ENCODE measurements at places on chromosomes 3 and 15. TPM values are rescaled to one million over a fixed set of nuclear protein-coding genes. Genes with fewer than 3 reads are reported as not detected.
A peak's percentile ranks its signal among the peaks of the same experiment; 100 is the strongest.

GRCh38 chr15:93209690-93210445 lies 120.9 kb upstream of the RGMA start:
- DNase-seq = no peak
- no peak overlapping the region for H3K27ac ChIP-seq
- no peaks in the 10 kb centered on the region for H3K4me1 ChIP-seq
- H3K27me3 ChIP-seq = no peaks in the 10 kb centered on the region

DNA sequence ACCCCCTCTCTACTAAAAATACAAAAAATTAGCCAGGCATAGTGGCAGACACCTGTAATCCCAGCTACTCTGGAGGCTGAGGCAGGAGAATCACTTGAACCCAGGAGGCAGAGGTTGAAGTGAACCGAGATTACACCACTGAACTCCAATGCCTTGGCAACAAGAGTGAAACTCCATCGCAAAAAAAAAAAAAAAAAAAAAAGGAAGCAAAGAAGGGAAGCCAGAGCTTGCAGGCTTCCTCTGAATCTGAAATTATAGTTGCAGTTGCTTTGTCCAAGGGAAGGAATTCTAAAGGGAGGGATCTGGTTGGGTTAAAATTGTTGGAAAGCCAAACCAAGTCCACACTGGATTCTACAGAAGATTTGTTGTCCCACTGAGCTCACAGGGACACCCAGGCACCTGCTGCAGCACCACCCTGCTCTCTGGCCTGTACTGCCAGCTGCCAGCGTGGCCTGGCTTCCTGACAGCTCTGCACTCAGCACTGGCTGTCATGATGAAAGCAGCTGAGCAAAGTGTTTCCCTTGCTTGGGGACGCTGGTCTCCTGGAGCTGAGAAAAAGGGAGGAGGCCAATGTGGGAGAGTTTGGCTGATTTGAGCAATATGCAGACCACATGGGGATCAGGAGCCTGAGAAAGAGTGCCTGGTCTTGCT lies 88.8 kb upstream of the HES1 start:
- H3K36me3 ChIP-seq = peaks cover 9% of the 10 kb centered on the region
- H3K4me1 ChIP-seq = no peaks in the 10 kb centered on the region
- H3K27me3 ChIP-seq = no peaks in the 10 kb centered on the region
- no peak for DNase-seq

GRCh38 chr3:98827221-98827920 lies 64.2 kb downstream of the ST3GAL6 start:
- no peaks in the 10 kb centered on the region for H3K27me3 ChIP-seq
- no peak overlapping the region for H3K27ac ChIP-seq
- peaks cover 47% of the 10 kb centered on the region for H3K36me3 ChIP-seq
- DNase-seq = no peak

DNA sequence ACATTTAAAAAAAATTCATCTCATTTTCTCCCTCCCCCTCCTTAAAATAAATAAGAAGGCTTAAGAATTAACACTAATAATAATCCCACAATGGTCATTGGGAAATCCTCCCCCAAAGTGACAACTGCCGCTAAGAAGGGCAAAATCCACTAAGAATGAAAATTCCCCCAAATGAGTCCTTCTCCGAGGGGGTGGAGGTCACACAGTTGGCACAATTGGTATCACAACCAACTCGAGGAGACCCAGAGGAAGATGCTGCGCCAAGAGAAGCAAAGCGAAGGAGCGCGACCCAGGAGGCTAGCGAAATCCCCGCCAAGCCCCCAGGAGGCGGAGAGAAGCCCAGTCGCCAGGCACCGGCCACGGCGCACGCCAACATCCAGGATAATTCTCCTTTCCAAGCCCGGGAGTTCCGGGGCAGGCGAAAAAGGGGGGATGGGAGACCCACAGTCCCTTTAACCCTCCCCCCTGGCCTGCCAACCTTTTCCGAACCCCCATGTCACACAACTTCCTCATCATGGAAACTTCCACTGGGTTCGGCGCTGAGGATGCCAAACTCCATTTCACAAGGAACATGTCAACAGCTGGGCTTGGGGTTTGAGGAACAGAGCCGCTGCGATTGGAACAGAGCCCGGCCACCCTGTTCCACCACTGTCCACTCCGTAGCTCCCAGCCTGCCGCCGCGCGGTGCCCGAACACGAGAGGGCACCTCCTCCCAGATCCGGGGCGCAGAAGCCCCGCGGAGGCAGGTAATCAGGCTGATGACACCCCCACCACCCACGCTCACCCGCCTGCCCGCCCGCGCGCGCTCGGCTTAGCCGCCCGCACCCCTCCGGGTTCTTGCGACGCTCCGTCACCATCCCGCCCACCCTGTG lies 668 bp downstream of the THRB start:
- H3K27me3 ChIP-seq = peaks cover 6% of the 10 kb centered on the region
- no peak overlapping the region for H3K27ac ChIP-seq
- peak; percentile 57 for DNase-seq
- H3K36me3 ChIP-seq = no peaks in the 10 kb centered on the region

GRCh38 chr3:171614318-171614921 lies 154.2 kb upstream of the TNIK start:
- no peaks in the 10 kb centered on the region for H3K27me3 ChIP-seq
- H3K36me3 ChIP-seq = no peaks in the 10 kb centered on the region
- H3K4me3 ChIP-seq = no peak overlapping the region

GRCh38 chr3:186425788-186426730 lies 64.0 kb upstream of the DGKG start:
- H3K27me3 ChIP-seq = no peaks in the 10 kb centered on the region
- H3K27ac ChIP-seq = no peak overlapping the region
- no peaks in the 10 kb centered on the region for H3K36me3 ChIP-seq
- H3K4me3 ChIP-seq = no peak overlapping the region

DNA sequence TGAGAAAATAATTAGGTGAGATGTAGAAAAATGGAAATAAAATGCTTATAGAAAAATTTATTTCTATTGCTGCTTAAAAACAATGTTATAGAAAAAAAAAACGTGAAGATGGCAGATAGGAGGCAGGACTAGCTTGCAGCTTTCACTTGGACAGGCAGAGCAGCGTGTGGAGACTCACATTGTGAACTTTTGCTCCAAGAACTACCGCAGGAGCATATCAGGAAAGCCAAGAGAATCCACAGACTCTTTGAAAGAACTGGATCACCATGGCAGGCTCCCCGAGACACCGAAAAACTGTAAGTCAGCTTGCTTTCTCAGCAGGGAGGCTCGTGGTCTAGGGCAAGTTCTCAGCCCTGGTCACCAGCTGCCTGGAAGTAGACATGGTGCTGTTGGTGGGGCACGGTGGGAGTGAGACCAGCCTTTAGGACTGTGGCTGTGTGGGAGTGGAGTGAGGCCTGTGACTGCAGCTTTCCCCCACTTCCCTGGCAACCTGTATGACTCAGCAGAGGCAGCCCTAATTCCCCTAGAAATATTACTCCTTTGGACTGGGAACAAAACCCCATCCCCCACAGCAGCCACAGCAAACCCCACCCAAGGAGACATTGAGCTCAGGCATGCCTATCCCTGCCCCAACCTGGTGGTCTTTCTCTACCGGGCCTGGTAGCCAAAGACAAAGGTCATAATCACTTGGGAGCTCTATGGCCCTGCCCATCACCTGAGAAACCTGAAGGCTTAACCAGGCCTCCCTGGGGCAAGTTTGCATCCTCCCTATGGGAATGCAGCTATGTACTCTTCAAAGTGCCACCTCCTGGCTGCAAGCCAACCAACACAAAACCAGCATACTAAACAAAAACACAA lies 22.8 kb downstream of the STRIT1 start:
- peak; percentile 29 for DNase-seq
- H3K36me3 ChIP-seq = no peaks in the 10 kb centered on the region
- H3K4me3 ChIP-seq = no peak overlapping the region
- no peaks in the 10 kb centered on the region for H3K4me1 ChIP-seq
- no peak overlapping the region for H3K27ac ChIP-seq
- no peaks in the 10 kb centered on the region for H3K27me3 ChIP-seq

DNA sequence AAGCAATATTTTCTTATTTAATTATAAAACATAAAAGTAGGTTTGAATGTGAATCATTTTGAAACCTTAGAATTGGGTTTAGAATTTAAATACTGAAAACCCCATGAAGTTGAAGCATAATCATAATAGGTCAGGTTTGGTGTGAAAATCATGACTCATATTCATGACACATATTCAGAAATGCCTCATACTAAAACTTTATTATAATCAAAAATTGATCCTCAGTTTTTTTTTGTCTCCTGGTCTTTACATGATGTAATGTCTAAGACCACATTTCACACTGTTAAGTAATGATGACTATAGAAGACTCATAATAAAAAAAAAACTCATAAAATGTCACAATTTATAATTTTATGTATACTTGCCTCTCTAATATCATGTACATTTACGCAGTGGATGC lies 190.4 kb downstream of the FOXP1 start:
- peaks cover 8% of the 10 kb centered on the region for H3K4me1 ChIP-seq
- no peak overlapping the region for H3K27ac ChIP-seq
- no peaks in the 10 kb centered on the region for H3K36me3 ChIP-seq
- no peaks in the 10 kb centered on the region for H3K27me3 ChIP-seq

GRCh38 chr15:66951531-66952320 lies 113.7 kb upstream of the SMAD3 start:
- no peaks in the 10 kb centered on the region for H3K4me1 ChIP-seq
- H3K27ac ChIP-seq = no peak overlapping the region
- no peaks in the 10 kb centered on the region for H3K27me3 ChIP-seq
- no peak overlapping the region for H3K4me3 ChIP-seq

DNA sequence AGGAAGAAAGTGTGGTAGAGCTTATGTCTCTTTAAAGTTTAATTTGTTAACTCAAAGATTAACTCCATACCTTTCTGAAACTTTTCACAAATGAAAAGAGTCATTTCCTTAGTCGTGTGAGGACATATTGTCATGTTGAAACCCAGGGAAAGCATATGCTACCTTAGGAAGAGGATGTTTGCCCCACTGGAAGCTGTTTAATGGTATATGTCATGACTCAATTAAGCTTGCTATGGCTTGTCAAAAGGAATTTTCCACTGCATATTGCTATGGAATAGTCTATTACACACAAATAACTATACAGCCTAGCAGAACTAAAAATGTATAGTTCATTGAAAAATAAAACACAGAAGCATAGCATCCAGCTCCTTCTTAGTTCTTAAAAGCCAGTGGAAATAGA lies 69.9 kb downstream of the NSUN3 start:
- no peak overlapping the region for H3K27ac ChIP-seq
- DNase-seq = no peak
- no peaks in the 10 kb centered on the region for H3K27me3 ChIP-seq
- H3K36me3 ChIP-seq = peaks cover 7% of the 10 kb centered on the region

DNA sequence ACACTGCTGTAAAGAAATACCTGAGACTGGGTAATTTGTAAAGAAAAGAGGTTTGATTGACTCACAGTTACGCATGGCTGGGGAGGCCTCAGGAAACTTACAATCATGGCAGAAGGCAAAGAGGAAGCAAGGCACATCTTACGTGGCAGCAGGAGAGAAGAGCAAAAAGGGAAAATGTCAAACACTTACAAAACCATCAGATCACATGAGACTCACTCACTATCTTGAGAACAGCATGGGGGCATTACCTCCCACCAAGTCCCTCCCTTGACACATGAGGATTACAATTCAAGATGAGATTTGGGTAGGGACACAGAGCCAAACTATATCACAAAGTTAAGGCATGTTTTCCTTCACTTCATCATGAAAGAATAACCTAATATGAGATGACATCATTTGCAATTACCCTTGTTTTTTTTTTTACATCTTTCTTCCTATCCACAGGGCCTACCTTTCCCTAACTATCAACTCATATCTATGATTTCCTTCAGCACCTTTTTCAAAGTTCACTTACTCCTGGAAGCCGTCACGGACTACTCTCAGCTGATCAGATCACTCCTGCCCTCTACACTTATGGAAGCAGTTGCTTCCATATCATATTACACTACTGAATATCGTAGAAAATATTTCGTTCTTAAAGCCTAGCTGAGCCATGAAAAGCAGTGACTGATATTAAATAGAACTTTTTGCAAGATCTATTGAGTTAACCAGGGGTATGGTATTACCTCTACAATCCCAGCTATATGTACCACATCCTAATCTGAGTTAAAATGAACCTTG lies 25.5 kb upstream of the ATP8B4 start:
- no peaks in the 10 kb centered on the region for H3K27me3 ChIP-seq
- H3K4me1 ChIP-seq = no peaks in the 10 kb centered on the region
- H3K27ac ChIP-seq = no peak overlapping the region
- no peak overlapping the region for H3K4me3 ChIP-seq

The CCDC9B gene
- total RNA-seq = 0.50 TPM

The THSD4 gene
- total RNA-seq = 5.5 TPM

The PRR20G gene
- 0.26 TPM for total RNA-seq
